COR-L47 (cell line): ENCODE measurements at places on chromosomes 7 and 10.

DNA sequence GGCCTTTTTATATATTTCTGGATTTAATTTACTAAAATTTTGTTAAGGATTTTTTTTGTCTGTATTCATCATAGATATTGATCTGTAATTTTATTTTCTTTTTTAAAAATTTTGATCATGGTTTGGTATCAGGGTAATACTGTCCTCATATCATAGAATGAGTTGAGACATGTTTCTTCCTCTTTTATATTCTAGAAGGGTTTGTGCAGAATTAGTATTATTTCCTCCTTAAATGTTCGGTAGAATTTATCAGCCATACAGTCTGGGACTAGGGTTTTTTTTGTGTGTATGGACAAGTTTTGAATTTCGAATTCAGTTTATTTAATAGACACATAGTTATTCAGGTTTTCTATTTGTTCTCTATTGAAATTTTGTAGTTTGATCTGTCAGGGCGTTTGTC is 54.0 kb downstream of the SHOC2 start:
- no peak for DNase-seq

DNA sequence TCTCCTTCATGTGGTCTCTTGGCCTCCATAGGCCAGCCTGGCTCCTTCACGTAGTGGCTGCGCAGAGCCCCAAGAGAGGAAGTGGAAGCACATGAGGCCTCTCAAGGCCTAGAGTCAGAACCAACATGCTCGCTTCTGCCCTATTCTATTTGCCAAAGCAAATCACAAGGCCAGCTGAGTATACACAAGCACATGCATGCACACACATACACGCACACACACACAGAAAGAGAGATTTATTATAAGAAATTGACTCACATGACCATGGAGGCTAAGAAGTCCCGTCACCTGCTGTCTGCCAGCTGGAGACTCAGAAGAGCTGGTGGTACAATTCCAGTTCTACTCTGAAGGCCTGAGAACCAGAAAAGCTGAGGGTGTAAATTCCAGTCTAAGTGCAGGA is 64.3 kb upstream of the NRP1 start:
- no peak for DNase-seq

- DNase-seq, result peak; percentile 34
These were observed 1.2 kb downstream of the PPP1R9A start for GRCh38 chr7:94908323-94909178.

DNA sequence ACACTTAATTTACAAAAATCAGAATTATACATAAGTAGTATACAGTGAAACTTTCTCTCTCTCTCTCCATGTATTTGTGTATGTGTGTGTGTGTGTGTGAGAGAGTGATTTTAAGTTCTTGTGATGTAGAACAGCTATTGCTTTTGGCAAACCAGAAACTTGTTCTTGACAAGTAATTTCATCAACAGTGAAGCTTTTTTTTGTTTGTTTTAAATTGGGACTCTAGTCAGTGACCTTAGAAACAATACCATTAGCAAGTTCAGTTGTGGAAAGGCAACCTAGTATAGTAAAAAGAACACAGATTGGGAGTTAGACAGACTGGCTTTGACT is 319.1 kb downstream of the PTEN start:
- DNase-seq, result no peak

DNA sequence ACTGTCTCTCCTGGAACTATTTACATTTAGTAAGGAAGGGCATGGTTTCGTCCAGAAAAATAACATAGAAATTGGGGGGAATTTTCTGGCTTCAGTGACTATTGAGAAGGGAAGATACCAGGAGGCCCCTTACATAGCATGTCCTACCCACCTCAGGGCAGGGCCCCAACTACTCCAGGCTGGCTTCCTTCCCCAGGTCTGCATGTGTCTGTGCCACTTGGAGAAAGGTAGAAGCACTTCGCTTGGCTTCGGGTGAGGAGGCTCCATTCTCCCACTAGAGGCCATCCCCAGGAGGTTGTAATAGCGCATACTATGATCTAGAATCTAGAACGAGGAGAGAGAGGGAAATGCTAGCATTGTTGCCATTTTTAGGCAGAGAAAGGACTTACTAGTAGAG is 14.7 kb downstream of the LRGUK start:
- no peak for DNase-seq

- no peak for DNase-seq
These were observed 74.5 kb downstream of the SYPL1 start for GRCh38 chr7:106037489-106038176.

GRCh38 chr7:157757211-157757610 is 420.4 kb downstream of the DNAJB6 start:
- DNase-seq, result no peak

DNA sequence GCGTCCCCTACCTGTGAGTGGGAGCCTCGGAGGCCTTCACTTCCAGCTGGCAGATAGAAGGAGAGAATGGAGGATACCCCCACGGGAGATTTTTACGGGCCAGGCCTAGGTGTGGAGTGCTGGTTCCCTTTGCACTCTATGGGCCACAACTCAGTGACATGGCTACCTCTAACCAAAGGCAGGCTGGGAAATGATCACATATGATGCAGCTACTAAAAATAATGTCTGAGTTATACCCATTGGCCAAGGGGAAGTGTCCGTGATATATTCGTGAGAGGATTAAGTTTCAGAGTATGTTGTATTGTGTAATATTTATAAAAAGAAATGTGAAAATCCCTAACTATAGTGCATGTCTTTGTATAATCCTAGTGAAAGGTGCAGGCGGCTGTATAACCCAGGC is 13.5 kb upstream of the HIPK2 start:
- DNase-seq, result no peak

- no peak for DNase-seq
These were observed 355.4 kb downstream of the HGF start for GRCh38 chr7:81414411-81414810.

GRCh38 chr7:274266-274665 is 15.7 kb upstream of the FOXL3 start:
- DNase-seq, result no peak

GRCh38 chr10:48400129-48400849 is 93.8 kb downstream of the MAPK8 start:
- no peak for DNase-seq

DNA sequence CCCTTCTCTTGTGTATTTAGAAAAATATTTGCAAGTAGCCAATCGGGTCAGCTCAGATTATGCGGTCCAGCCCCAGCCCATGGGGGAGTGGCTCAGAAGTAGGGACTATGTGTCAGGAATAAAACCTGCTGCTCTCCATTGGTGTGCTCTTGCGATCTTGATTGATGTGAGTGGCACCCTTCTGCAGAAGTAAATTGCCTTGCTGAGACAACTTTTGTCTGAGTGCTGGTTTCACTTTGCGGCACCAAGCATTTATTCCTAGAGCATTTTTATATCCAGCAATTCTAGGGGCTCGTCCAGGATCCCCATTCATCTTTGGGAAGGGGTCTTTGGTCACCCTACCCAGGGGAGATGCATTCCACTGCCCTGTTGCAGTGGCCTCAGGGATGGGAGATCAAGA is 26.1 kb upstream of the FAM221A start:
- DNase-seq, result no peak

DNA sequence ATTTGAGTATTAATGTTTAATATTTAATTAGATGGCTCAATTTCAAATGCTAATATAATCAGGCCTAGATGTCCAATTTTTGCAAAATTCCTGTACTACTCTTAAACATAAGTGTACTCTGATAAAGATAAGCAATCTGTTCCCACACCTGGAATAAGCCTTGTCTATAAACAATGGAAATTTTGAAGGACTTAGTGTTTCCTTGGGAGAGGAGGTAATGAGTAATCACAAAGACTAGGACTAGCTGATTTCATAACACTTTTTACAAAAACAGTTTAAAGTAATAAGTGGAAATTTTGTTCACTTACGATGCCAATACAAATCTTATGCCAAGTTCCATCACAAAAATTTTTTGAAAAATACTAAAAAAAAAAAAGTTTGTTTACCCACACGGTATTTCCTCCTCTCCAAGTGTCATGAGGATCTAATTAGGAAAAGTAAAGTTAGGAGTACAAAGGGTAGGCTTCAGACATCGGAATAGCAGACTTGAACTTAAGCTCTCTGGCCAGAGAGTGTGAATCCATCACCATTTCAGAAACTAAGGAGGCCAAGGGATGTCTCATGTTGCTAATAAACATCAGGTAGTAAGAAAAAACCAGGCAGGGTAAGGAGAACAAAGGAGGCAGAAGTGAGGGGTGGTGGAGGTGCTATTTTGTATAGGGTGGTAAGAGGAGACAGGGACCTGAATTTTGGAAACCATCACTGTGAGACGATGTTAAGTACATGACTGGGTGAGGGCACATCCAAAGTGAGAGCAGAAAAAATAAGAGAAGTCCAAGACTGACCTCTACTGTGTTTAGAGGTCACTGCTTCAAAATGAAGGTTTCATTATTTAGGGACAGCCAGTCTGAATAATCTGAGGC is 61.3 kb downstream of the RAPGEF5 start:
- DNase-seq, result no peak

DNA sequence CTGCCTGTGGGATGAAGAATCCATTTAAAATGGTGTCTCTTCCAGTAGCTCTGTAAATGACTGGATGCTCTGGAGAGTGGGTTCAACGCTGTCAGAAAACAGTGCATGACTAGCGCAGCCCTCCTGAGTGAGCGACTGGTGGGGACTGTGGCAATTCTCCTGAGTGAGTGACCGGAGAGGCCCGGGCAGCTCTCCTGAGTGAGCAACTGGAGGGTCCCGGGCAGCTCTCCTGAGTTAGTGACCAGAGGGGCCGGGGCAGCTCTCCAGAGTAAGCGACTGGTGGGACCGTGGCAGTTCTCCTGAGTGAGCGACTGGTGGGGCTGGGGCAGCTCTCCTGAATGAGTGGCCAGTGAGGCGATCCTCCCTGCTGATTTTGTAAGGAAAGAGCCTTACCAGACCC is 85.5 kb downstream of the WDR37 start:
- no peak for DNase-seq

DNA sequence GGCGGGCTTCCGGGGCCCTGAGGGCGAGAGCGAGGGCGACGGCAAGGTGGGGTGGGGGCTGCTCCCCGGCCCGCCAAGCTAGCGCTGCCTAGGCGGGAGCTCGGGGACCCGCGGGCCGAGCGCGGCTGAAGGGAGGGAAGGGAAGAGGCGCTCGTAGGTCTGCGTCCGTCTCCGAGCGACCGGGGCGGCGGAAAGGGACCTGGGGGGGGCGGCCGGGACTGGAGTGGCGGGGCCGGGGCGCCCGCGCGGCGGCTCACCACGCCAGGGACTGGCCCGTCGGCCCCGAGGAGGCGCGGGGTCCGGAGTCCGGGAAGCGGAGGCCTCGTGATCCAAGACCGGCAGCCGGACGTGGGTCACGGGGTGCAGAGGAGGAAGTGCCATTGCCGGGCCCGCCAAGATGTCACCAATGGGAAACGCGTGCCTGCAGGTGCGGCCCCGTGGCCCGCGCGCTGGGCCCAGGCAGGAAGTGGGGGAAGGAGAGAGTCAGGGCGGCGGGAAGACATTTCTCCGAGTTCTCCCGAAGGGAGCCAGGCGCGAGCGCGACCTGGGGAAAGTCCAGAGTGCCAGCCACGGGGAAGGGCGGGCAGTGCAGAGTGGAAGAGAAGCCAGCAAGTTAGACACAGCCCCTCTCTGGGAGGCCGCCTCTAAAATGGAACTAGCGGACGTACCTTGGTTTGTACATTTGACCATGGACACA is 11.9 kb downstream of the HNRNPF start:
- DNase-seq, result peak; percentile 71

DNA sequence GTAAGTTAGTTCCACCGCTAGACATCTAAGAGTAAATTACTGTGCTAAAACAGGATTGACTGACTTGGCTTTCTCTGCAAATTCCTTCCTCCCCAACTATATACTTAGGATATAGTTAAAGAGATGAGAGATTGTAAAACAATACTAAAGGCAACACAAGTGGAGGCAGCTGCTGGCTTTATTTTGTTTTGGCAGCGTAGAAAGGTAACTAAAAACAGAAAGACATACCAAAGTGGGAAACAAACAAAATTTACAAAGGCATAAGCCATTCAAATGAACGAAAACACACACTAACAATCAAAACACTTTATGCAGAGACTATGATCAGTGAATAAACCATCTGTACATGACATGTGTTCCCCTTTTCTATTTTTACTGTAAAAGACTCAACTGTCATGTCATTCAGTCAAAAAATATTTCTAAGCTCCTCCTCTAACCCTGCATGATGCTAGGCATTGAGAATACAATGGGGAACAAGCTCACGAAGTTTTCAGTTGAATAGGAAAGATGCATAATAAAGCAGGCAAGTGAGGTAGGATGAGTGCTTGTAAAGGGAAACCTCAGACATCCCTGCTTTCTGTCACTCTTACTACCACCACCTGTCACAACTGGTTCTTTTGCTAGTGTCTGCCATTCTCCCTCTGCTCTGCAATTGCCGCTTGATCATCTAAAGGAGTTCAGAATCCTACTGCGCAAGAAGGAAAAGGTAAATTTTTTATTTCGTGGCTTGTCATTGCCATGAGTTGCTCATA is 64.2 kb upstream of the COL1A2 start:
- no peak for DNase-seq

DNA sequence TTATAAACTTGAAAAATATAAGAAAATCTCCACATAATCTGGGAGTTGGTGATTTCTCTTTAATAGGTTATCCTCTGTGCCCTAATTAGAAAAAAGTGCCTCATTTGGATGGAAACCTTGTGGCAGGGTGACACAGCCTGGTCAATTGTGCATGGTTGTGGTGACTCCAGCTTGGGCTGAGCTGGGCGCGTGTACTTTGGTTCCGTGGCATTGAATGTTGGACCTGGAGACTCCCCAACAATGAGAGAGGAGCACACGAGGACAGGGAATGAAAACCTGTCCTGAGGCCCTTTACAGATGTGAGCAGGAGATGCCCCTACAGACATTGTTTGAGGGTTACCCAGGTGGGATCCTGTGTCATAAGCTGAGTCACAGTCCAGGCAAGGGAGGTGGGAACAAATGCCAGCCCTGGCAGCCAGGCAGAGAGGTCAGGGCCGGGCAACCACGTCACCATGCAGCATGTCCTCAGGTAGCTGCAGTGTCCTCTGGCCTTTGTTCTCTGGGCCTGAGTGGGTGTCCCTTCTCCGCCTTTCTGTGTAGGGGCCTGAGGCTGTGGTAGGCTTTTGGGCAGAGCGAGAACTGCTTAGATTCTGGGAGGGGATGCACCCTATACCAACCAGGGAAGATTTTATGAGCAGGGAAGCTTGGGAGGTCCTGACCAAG is 147.4 kb upstream of the TBX20 start:
- DNase-seq, result no peak

- DNase-seq, result no peak
These were observed 137.4 kb upstream of the AOAH start for GRCh38 chr7:36861656-36862055.

GRCh38 chr10:117647306-117647705 is 104.8 kb downstream of the EMX2 start:
- no peak for DNase-seq

GRCh38 chr10:129642427-129642826 is 175.4 kb downstream of the MGMT start:
- DNase-seq, result no peak

GRCh38 chr10:117071286-117072050 is 66.5 kb upstream of the SHTN1 start:
- no peak for DNase-seq

- DNase-seq, result no peak
These were observed 3.9 kb downstream of the FAM241B start for GRCh38 chr10:69633673-69634635.
